Hematopoietic multipotent progenitor cell treated with erythropoietin and hydrocortisone succinate and interleukin-3 and kit ligand, for 4 days (in vitro differentiated cells): ENCODE measurements at places on chromosomes 3 and 15.
A peak's percentile ranks its signal among the peaks of the same experiment; 100 is the strongest.

DNA sequence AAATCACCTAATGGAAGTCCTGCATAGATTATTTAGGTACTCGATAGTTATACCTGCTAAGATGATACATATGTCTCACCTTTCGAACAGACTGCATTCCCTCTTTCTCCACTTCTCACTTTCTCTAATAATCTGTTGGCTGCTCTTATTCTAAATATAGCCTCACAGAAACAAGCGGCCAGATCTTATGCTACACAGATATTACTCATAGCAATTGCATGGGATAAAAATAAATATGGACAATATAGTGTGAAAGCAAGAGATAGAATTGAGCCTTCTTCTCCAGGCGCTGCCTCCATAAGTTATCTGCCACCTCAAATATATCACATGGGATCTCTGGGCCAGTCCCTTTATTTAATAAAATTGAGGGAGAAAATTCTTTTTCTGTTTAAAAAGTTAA lies 29.5 kb upstream of the TGFBR2 start:
- no peak for DNase-seq

DNA sequence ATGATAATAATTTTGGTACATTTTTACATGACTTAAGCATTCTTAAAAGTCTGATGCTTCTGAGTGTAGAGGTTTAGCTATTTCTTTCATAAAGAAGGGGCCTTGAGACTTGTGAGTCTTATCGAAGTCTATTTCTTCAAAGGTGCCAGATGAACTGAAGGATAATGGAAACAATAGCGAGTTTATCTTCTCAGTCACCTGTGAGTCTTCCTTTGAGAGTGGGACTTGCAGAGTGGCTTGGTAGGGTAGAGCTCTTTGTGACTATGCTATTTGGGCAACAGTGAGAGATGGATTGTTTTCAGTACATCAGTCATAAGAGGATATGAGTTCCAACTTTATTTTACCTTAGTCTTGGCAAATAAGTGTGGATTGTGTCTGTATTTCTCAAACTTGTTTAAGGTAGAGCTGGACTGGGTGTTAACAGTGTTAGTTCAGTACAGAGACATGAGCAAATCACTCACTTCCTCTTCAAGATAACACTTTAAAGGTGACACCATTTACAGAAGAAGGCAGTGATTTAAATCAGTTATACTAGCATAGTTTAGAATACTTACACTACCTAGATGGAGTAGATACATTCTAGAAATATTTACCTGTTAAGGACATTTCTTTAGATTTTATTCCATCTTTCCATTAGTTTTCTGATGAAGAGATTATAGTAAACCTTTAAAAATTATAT lies 3.2 kb downstream of the AKAP13 start:
- no peak for DNase-seq

DNA sequence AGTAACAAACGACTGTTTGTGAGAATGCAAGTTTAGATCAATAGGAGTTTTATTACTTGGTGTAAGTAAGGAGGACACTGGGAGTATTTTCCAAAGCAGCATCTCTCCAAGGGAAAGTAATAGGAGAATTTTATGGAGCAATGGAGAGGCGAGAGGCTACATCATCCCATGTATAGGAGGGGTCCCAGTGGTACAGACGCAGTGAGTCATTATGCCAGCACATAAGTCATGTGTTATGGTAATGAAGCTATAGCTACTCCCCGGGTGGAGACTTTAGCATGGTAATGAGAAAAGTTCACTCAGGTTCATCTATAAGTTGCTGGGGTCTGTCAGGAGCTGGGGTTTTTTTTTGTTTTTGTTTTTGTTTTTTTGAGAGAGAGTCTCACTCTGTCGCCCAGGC lies 29.5 kb upstream of the ZNF445 start:
- no peak for DNase-seq

DNA sequence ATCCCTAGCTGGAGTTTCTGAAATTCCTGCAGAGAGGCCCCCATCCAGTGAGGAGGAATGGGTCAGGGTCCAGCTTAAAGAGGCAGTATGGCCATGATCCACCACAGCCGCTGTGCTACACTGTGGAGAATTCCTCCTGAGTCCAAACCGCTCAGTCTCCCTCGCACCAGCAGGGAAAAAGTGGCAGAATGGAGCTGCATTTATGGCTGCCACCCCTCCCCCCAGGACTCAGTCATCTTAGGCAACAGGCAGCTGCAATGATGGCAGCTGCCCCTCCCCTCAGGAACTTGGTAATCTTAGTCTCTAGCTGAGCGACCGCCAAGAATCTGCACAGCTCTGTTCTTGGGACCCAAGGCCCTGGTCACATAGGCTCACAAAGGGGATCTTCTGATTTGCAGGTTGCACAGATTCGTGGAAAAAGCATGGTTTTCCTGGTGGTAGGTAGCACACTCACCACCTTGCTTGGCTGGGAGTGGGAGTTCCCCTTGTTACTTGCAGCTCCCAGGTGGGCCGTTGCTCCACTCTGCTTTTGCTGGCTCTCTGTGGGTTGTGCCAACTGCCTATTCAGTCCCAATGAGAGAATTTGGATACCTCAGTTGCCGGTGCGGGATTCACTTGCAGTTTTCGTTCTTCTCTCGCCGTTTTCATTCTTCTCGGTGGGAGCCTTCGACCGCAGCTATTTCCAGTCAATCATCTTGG lies 204.1 kb downstream of the STXBP5L start:
- DNase-seq = no peak

DNA sequence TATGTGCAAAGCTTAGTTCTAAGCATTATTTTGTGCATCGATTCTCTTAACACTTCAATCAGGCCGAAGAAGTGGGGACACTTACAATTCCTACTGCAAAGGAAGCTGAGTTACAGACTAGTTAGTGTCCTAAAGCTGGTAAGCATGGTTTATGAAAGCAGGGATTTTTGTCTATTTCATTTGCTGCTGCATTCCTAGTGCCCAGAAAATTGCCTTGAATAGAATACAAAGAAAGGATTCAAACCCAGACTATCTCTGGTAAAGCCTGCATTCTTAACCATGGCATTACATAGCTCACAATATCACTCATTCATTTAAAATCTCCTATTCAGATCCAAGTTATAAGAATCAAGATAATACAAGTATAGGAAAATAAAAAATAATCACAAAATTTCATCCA lies 24.4 kb upstream of the CPOX start:
- DNase-seq = no peak

DNA sequence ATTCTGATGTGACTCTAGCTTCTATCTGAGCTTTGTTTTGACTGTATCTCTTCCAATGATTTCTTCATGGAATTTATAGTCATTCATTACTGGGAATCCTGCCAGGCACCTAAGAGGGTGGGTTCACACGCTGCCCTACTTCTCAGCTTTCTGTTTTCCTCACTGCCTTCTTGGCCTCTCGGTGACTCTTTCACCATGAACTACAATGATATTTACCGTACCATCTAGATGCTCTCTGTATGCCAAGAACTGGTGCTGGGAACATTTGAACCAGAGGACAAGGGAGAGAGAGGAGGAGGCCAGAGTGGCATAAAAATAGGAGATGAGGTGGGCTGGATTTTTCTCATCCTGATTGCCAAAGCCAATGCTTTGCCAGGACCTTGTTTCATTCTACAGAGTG lies 280.0 kb upstream of the P2RY1 start:
- no peak for DNase-seq

GRCh38 chr15:57692709-57693108 lies 13.8 kb upstream of the POLR2M start:
- no peak for DNase-seq

DNA sequence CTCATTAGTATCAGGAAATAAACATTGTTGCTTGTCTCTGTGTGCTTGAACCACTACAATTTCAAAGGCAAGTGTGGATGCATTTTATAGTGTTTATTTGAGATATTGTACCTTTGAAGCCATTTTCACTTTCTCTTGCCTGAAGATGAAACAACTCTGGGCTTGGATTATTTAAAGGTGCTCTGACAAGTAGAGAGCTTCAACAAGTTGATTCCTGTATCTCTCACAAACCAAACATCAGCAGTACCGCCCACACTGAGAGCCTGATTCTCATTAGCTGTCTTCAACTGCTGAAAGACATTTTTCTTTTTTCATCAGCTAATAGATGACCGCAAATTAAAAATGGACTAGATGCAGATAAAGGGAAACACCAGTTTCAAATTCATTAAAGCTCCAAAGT lies 806 bp upstream of the CERS3 start:
- DNase-seq = no peak

GRCh38 chr15:50735156-50735555 lies 30.4 kb downstream of the SPPL2A start:
- no peak for DNase-seq

- peak; percentile 38 for DNase-seq
These were observed 107.9 kb upstream of the DLG1 start for GRCh38 chr3:197406266-197406665.

DNA sequence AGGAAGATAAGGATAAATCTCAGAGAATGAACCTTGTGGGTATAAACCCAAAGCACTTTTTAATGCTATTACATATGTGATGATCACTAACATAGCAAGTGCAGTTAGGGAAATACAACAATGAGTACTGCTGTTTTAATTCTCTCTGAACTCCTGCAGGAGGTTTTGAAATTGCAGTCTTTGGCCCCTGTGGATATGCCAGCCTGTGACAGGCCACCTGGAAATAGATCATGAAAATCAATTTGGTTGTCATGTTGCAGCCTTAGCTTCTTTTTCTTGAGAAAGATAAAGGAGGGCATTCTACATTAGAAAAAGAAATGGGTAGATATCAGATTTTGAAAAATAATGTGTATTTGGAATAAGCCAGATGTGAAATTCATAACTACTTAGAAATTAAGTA lies 103.6 kb downstream of the RSRC1 start:
- DNase-seq = no peak

GRCh38 chr3:188219147-188219546 lies 65.2 kb downstream of the LPP start:
- DNase-seq = no peak

- no peak for DNase-seq
These were observed 15.1 kb downstream of the MB21D2 start for GRCh38 chr3:192902549-192902948.
